ENCODE measurements at places on chromosomes 3 and 15. TPM values are rescaled to one million over a fixed set of nuclear protein-coding genes. Genes with fewer than 3 reads are reported as not detected.
A peak's percentile ranks its signal among the peaks of the same experiment; 100 is the strongest.

DNA sequence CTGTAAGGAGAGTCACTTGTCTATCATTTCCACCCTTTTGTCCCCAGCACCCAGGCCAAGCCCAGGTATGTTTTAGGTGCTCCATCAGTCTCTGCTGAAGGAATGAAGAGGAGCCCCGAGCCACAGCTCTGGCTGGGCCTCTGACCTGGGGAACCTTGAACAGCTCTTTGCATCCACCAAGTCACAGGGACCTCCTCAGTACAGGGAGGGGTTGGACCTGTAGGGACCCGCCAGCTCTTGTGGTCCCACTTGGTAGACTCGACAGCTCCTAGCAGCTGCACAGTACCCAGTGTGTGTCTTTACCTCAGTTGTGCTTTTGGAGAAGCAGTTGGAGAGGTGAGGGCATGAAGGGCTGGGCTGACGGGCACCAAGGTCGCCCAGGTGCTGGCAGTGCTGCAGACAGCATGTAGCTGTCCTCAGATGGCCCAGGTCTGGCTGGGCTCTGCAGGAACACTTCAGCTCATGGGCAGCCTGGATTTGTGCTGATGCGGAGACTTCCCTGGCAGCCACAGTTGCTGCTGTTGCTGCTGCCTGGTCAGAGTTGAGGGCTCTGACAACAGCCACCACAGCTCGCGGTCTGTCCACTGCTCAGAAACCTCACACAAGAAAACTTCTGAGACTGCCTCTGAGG, 123.6 kb downstream of the CACNA1D start:
- DNase-seq: no peak

The STRIT1 gene
- total RNA-seq: not detected

DNA sequence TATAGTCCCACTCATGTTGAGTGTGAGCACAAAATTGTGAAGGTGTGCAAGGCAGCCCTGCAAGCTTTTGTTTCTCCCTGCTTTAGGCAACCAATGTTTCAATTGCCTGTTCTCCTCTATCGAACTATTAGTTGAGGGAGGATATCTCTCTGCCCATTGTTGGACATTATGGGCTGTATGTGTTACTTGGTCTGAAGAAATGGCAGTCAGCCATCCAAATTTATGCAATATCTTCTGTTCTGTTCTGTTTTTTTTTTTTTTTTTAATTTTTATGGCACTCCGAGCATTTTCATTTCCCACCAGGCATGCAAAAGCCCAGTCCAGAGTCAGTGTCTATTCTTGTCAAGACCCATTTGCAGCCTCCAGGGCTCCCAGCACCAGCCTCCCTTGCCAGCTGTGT, 44.0 kb downstream of the ANAPC13 start:
- DNase-seq: no peak

DNA sequence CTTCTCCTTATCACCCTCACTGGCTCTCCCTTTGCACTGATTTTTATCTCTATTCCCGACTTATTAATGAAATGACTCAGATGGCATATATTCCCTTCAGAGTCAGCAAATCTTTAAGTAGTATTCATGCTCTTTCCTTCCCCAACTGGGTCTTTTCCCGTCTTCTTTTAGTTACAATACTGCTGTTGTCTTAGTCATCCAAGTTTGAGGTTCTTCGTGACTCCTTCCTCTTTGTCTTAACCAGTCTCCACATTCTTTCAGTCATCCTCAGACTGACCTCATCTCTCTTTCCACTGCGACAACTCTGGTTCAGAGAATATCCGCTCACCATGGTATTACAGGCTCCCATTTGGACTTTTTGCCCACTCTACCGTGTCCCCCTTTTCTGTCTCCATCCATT, 12.4 kb downstream of the WDR5B start:
- DNase-seq: no peak

The PRKCI gene
- 43.7 TPM for total RNA-seq

- DNase-seq: no peak
Observed at GRCh38 chr15:27271258-27271657, 300.3 kb downstream of the GABRG3 start.

The NIT2 gene
- 97.2 TPM for total RNA-seq

The SERINC4 gene
- total RNA-seq: not detected

The CSNK1G1 gene
- 22.8 TPM for total RNA-seq

GRCh38 chr3:180624714-180625113, 22.8 kb downstream of the TTC14 start:
- DNase-seq: no peak

- peak; percentile 38 for DNase-seq
Observed at GRCh38 chr3:142724682-142725356, 985 bp downstream of the TRPC1 start.

The RASGRF1 gene
- total RNA-seq: 0.59 TPM

GRCh38 chr15:68313501-68314410, 36.2 kb downstream of the FEM1B start:
- DNase-seq: no peak

DNA sequence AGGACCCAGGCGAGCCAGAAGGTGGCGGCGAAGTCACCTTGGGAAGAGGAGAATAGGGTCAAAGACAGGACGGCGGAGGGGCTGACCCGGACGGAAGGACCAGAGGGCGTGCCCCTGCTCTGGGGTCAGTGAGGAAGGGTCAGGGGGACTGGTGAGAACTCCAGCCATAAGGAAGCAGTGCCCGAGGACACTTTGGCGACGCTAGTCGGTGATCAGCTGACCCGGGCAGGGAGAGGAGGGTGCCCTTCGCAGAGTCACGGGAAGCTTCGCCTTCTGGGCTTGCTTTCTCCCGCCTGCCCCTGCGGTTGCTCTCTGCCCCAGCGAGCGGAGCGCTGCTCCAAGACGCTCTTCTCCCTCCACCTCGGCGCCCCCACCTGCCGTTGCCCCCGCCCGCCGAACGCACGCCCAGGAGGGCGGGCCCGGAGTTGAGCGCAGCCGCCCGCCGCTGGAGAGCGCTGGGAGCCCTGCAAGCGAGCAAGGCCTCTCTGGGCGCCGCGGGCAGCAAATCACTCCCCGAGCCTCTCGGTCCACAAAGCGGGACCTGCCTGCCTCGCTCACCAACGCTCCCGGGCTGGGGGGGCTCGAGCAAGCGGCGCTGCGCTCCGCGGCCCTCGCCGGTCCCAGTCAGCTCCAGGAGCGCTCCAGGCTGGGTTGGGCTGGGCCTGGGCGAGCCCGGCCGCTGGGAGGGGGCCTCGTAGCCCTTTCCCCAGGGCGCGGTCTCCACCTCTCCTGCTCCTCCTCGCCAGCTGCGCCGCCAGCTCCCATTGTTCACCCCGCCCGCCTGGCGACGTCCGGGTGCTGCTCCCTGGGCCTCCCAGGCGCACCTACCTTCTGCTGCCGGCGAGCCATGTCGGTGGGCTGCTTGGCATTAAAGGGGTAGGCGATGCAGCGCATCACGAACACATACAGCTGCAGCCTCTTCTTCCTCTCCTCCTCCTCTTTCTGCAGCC, 1.2 kb downstream of the CADPS start:
- no peak for DNase-seq

- no peak for DNase-seq
Observed at GRCh38 chr15:52336529-52336928, 40.9 kb upstream of the MYO5C start.

The GOLGA6A gene
- 0.05 TPM for total RNA-seq

DNA sequence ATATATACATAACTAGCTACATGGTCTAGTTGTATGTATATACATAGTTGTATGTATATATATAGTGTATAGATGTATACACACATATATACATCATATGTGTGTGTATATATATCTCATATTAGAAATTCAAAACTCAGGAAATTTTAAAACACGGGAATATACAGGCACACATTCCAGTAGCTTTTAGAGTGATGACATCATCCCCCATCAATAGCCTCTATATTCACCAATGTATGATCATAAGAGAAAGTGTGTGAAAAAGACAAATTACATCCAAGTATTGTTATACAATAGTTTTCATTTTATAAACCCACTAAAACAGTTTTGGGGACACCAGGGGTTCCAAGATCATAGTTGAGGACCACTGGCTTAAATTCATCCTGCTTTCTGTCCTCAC, 23.0 kb downstream of the SCN10A start:
- DNase-seq: no peak

DNA sequence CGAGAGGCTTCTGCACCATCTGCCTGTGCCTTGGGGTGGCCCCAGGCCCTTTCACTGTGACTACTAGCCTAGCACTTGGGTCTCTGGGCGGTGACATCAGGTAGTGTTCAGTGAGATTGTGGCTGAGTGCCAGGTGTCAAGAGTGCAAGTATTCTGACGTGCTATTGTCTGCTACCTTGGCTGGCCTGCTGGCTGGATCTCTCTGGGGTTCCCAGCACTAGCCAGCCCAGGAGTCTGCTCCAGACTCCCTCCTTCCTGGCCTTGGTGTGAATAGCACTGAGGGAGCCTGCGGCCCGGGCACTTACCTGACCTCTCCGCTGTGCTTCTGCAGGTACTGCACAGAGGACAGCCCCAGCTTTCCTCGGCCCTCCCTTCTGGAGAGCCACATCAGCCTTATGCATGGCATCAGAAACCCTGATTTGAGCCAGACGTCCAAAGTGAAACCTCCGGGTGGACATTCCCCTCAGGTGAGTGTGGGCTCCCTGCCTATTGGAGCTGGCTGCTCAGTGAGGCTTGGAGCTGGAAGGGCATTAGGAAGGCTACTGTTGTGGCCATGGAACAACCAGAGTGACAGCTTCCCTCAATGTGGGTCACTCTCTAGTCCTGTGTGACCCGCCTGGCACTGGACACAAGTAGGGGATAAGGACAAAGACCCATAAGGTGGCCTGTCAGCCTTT, 17.5 kb upstream of the ALPK3 start:
- no peak for DNase-seq

- no peak for DNase-seq
Observed at GRCh38 chr15:26676115-26676514, 96.8 kb downstream of the GABRB3 start.

GRCh38 chr3:42600958-42601675, 631 bp downstream of the NKTR start:
- DNase-seq: no peak

GRCh38 chr3:14166877-14167603, 11.4 kb downstream of the XPC start:
- no peak for DNase-seq

DNA sequence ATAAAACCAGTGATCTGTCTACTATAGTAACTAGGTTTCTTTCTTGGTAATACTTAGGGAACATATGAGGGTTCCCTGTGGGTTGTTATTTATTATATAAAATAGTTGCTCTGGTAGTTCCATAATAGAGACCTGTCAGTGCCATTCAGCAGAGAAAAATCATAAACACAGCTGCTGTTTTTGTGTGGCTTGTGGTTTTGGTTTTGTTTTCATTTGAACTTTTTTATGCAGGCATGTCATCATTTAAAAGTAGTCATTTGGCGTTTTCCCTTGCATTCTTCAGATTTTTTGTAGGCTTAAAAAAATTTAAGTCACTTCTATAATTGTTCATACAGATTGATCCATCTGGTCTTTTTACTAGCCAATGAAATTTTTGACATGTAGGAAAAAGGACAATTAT, 47.9 kb downstream of the PIK3CA start:
- no peak for DNase-seq

GRCh38 chr3:166498446-166498845, 661.2 kb upstream of the BCHE start:
- no peak for DNase-seq

- DNase-seq: no peak
Observed at GRCh38 chr3:49133226-49133951, 539 bp upstream of the LAMB2 start.

- no peak for DNase-seq
Observed at GRCh38 chr15:22839046-22839695, 705 bp downstream of the NIPA2 start.

DNA sequence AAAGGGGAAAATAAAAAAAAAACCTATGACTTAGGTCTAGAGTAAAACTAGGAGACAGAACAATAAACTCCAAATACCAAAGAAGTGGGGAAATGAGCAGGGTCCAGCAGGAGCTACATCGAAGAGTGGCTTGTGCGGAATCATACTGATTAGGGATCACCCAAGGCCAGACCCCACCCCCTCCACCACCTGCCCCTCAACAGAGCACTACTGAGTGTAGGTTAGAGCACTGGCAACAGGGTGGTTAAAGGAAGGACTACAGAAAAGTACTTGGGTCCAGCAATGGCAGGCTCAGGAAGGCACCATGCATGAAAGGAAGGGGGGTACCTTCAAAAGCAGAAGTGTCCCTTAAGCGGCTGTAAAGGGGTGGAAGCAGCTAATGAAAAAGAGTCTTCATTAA, 96.2 kb downstream of the UBE3A start:
- no peak for DNase-seq

- no peak for DNase-seq
Observed at GRCh38 chr15:38896647-38897046, 332.0 kb upstream of the RASGRP1 start.

- DNase-seq: peak; percentile 24
Observed at GRCh38 chr3:129888771-129889170, 4.7 kb downstream of the TMCC1 start.

The ESYT3 gene
- total RNA-seq: 2.6 TPM

- DNase-seq: no peak
Observed at GRCh38 chr15:65033659-65034269, 4.3 kb upstream of the MTFMT start.

DNA sequence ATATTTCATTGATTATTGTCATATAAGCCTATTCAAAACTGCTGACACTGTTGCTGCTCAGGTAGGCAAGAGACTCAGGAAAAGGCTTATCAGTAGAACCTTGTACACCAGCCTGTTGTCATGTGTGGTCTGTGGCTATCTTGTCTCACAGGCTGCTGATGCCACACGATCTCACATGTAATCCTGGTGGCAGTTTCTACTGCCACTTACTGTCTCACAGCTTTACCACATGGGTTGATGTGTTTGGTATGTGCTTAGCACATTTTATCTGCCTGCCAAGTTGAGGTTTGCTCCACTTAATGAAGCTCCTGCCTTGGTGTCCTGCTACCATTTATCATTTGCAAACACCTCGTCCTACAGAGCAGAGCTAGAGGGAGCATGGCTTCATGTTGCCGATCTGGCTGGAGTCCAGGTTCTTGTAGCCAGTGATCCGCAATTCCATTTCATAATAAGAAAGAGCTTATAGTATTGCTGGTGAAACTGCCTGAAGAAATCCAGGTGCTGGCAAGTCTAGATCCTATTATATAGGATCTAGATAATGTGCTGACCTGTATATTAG, 637.9 kb downstream of the NLGN1 start:
- DNase-seq: no peak

GRCh38 chr3:183554377-183554776, 1.1 kb downstream of the KLHL6 start:
- DNase-seq: no peak

The ATR gene
- total RNA-seq: 38.6 TPM

DNA sequence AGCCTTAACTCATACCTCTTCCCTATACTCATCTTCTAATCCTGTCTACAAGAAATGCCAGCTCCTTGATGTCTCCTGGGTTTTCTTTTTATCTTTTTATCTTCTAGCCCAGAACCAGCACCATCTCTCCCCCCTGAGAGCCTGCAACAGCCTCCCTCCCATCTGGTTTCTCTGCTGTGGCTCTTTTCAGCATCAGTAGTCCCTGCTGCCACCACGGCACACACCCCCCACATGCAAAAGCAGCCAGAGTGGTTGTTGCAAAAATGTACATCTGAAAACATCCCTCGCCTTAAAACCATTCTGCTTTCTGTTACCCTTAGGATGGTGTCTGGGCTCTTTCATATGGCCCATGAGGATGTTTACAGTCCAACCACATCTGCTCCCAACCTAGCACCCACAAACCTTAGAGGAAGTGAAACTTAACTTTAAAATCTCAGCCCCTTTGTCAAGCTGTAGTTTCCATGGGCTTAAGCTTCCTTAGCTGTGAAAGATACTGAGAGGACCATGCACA, 775 bp downstream of the TTC21A start:
- no peak for DNase-seq

The EXOSC7 gene
- 38.4 TPM for total RNA-seq

The ACOX2 gene
- 3.2 TPM for total RNA-seq

Data from Panc1 (cell line).